ENCODE measurements at places on chromosomes 3 and 15. TPM values are rescaled to one million over a fixed set of nuclear protein-coding genes. Genes with fewer than 3 reads are reported as not detected.

Gene POC1A
- 7.5 TPM for total RNA-seq

Gene ABTB1
- 8.7 TPM for total RNA-seq

Gene C3orf62
- 3.8 TPM for total RNA-seq

Gene BOC
- 3.8 TPM for total RNA-seq

Gene C3orf20
- total RNA-seq = 0.13 TPM

DNA sequence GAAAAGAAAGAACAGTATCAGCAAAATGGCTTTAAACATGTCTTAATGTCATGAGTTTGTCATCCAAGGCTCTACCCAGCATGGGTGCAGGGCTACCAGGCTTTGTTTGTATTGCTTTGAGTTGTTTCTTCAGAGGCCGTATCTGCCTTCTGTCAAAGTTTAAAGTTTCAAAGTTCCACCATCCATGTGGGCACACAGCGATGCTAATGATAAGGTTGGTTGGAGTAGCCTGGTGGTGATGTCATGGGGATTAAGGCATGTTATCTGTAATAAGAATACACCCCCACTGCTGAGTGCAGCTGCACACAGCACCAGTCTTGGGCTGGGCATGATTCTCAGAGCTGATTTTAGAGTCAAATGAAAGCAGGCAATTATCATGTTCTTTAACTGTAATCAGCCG, 72.0 kb upstream of the LRTM1 start:
- no peak for DNase-seq

DNA sequence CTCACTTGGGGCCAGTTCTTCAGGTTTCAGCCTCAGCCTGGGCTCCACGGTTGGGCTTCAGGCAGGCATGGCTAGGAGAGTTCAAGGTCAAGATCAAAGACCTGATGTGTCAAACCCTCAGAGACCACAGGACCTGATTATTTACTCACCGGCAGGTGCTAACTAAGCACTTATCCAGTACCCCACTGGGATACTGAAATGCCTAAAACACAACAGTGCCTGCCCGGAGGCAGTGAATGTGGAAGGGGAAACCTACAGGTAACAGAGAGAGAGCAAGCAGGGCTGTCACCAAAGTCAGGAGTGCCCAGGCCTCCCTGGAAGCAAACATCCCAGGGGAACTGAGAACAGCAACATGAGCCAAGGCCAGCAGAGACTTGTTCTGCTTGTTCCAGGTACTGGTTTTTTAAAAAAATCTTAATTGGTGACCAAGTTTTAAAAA, 6.7 kb downstream of the IDH2 start:
- no peak for DNase-seq

- no peak for DNase-seq
Observed at GRCh38 chr15:75022783-75023180, 608 bp upstream of the PPCDC start.

GRCh38 chr15:42547918-42548248, 710 bp downstream of the LRRC57 start:
- DNase-seq = no peak

- DNase-seq = no peak
Observed at GRCh38 chr3:186152889-186153292, 44.0 kb upstream of the ETV5 start.

DNA sequence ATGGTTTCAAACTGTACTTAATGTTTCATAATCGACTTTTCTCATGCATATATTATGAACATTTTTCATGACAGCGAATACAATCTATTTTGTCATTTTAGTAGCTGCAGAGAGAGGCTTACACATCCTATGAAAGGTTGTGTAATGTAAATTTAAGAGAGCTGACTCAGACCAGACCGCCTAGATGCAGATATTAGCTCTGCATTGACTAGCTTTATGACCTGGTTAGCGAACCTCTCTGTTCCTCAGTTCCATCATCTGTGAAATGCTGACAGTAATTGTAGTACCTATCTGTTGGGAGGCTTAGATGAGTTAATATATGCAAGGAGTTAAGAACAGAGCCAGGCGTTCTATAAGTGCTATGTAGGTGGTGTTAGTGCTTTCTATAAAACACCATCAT, 116.2 kb upstream of the RASGRP1 start:
- no peak for DNase-seq

DNA sequence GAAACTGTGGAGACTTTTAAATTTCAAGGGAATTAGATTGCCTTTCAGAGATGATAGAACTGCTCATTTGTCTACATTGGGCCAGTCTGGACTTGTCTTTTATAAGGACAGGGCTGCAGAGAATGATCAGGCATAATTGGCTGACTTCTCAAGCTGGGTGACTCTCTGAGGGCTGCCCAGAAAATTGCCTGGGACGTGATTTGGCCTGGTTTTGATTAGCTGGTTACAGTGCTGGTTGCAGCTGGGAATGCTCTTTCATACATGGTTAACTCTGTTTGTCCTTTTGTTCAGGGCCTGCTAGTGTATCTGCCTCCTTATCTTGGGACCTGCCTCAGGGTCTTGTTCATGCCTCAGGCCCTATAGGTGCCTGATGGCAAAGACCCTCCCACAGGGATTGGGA, 245.6 kb downstream of the CLSTN2 start:
- DNase-seq = no peak

DNA sequence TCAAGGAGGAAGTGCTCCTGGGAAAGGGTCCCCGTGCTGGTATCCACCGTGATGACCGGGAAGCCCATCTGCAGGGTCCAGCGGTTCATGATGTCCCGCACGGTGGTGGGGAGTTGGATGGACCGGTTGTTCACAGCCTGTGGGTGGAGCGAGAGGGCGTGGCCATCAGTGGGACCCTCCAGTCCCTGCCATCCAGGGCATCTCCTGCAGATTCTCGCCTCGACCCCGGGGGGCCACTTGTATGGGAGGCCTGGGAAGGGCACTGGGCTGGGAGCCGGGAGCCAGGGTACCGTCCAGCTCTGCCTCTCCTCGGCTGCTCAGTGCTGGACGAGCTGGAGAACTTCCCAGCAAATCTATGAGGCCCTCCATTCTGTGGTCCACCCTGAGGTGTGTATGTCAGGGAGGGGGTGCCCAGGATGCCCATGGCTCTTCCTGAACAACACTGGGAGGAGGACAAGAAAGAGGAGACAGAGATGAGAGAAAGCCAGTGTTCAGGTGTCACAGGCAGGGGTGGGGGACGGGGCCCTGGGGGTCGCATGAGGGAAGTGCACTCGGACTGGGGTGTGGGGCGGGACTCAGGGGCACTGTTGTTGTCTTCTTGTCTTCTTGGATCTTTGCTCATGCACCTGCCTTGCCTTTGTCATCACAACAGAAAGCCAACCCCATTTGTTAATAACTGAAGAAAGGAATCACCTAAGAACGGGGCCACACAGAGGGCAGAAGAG, 13.0 kb downstream of the ANPEP start:
- DNase-seq = no peak

- no peak for DNase-seq
Observed at GRCh38 chr15:24945711-24946110, 9.1 kb upstream of the SNRPN start.

DNA sequence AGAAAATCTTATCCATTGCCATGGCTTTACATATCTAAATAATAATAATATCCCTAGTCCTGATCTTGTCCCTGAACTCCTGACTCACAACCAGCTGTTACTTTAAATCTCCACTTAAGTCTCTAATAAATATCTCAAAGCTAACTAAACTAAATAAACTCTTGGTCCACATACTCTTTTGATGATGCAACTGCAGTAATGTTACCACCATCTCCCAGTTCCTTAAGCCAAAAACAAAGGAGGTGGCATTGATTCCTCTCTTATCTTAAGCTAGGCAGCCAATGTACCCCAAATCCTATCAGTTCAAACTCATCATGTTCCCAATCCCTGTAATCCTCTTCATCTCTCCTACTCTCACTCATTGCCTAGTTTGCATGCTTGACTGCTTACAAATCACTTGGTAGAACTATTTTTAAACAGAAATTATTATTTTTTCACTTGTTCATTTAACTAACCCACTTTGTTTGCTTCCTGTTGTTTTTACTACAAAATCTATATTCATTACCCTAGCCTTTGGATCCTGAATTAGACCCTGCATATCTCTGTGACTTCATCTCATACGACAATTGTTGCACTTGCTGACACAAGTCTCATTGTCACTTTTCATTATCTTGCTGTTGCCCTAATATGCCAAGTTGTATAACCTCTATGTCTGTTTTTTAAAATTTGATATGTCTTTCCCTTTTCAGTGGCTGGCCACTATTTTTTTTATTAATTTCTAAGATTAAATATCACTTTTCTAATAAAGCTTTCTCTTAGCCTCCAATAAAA, 462.2 kb downstream of the ZPLD1 start:
- no peak for DNase-seq

Data from endothelial cell (in vitro differentiated cells).